ENCODE measurements at places on chromosomes 1 and 21.

DNA sequence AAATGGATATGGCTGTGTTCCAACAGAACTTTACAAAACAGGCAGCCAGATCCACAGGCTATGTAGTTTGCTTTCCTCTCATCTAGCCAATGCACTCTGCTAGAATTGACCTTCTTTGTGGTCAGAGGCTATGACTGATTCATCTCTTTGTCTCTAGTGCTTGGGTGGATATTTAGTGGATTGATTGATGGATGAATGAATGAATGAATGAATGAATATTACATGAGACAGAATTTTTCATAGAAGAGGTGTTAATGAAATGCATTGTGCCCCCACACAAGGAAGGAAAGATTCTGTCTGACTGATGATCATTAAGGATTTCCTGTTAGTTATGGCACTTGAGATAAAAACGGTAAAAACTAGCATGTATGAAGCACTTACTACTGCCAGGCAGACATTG, 50.5 kb upstream of the ZYG11A start:
- no peak for DNase-seq

DNA sequence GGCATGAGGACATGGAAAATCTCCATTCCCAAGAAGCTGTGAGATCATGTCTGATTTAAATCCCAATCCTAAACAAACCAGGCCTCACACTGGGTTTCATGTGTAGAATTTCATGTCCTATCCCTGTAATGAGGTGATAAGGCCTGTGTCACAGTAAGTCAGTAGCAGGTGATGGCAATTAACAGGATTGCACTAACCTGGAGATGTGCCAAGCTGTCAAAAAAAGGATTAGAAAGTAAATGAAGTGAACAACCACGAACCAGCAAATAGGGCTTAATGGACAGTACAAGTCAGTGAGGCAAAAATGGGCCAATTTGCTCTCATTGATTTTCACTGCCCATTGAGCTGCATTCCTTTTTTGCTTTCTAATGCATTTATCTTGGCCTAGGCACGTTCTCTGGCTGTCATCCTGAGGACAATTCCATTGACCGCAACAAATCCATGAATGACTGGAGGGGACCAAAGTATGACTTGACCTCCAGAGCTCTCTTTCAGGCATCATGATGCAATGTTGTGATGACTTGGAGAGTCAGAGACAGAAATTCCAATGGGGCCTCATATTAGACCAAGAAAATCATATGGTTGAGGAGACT, 673.6 kb upstream of the ADGRL2 start:
- DNase-seq, result no peak

- no peak for DNase-seq
These were observed 17.7 kb downstream of the ZNF362 start for GRCh38 chr1:33273961-33274371.

- DNase-seq, result no peak
These were observed 23.8 kb downstream of the LHX4 start for GRCh38 chr1:180253585-180254495.

GRCh38 chr1:119943216-119943615, 46.9 kb upstream of the ADAM30 start:
- DNase-seq, result no peak

DNA sequence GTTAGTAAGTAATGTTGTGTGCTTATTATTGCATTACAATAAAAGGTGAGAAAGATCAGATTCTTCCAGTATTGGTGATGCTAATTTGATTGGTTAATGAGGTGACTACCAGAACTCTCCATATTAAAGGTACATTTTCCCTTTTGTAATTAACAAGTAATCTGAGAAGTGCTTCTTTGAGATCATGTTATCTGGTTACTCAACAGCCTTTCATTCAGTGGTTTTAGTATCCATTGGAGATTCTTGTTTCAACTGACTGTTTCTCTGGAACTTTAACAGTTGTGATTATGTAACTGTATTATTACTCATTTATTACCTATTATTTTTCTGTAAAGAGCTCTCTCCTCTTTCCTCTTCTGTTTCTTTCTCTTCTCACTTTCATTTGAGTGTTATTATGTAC, 86.7 kb downstream of the PEX14 start:
- DNase-seq, result no peak

DNA sequence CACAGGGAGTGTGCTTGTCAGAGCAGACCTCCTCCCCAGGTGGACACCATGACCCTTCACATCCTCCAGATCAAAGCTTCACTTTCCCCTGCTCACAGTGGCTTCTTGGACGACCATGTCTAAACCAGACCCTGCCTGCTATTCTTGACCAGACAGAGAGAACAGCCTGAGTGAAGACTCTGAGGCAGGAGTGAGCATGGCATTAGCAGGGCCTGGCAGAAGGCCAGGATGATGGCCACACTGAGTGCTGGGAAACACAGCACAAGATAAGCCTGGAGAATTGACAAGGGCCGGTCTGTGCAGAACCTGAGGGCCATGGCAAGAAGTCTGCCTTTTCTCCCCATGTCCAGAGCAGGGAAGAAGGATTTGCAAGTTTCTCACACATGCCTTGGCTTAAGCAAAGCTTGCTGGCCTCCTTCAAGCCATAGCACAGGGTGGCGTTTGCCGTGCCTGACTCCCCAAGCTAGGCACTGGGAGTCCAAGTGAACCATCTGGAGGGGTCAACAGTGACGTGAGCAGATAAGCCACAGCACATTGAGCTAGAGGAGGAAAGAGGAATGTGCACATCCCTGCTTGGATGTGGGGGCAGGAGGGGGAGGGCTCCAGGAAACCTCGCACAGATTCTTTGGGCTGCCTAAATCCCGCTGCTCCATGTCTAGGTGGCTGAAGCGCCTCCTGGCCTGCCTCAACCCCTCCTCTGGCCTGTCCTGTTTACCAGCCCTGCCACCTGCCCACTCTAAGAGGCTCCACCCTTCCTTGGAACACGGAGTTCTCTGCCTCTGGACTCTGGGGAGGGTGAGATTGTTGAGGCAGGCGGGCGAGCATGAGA, 87.1 kb downstream of the CD58 start:
- DNase-seq, result no peak
